ENCODE measurements at places on chromosomes 2 and 18.

GRCh38 chr18:59961070-59961469, 61.3 kb downstream of the PMAIP1 start:
- no peak for DNase-seq

DNA sequence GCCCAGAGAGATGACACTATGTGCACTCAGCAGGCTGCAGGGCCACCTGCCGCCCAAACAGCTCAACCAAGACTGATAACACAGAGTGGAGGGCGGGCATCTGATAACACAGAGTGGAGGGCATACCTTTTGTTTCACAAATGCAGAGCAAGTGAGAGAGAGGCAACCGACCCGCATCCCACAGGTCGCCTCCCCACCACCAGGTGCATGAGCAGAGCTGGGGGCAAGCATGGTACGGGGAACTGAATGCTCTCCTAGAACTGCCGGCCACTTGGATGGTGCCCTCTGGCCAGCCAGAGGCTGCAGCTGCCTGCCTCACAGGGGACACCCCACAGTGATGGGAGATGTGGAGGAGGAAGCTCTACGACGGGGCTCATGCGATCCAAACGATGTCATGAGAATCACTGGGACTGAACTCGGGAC, 49.5 kb downstream of the ANO7 start:
- DNase-seq: no peak

DNA sequence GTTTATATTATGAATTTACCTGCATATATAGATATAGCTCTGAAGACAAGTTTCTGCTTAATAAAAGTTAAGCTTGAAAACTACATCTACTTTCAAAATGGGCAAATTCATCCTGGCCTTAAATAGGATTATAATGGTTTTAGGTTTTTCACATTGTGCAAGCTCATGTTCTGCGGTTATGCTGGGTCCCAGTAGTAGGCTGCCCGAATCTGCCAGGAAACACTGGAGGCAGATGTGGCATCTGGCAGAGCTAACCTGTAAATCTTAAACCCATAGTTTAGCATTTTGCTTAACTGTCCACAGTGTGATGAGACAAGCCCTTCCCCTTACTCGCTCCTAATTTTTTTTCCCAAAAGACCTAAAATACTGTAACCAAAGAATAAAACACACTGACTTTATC, 234.2 kb downstream of the TCF4 start:
- no peak for DNase-seq

DNA sequence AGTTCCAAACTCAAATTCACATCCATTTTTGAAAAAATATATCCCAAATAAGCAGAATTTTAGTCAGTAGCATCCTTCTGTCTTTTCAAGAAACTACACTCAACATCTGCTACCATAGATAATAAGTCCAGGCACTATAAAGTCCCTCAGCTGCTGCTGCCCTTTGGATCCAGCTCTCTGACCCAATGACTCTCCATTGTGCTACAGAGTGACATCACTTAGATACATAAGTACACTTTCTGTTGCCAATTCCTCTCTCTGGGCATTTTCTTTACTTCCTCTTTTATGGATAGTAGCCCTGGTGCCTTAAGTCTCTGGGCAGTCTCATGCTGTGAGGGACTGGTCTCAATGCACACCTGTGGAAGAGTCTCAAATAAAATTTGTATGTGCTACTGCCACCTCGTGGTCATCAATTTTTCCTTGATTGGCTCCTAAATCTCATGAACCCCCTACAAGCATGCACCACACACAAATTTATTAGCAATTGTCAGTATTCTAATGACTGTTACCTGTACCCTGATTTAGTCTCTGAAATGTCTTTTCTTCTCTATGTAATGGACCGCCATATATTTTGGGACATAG, 219.2 kb downstream of the LRP1B start:
- DNase-seq: no peak

DNA sequence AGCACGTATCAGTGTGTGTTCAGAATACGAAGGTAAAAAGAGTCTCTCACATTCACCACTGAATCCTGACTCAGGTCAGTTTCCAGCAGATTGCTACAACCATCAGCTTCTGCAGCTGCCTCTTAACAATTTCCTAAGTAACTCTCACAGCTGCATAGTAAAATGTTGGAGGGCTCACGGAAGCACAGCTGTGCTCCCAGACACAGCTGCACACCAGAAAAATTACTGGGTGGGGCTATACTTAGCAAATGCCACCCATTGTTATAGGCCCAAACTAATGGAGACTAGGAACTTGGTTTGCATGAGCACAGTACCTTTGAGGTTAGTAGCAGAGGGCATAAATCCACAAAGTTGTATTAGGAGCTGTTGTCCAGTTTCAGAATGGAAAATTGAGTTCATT, 153.9 kb upstream of the ERBB4 start:
- no peak for DNase-seq

DNA sequence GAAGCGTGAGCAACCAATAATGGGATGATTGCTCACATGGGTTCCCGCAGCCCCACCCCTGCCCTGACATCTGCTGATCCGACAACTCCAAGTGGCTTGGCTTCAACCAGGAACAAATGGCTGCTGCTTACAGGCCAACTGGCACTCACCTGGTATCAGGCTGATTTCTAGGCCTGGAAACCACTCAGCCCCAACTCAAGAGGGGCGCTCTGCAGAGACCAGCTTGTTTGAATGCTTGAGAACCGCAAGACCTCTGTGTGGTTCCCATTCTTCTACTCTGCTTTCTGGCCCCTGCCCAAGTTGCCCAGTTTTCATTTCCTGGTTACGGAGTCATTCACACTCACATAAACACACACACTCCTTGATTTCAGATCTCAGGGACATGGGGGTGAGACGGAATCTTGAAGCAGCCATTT, 52.0 kb downstream of the TNP1 start:
- DNase-seq: peak; percentile 84

DNA sequence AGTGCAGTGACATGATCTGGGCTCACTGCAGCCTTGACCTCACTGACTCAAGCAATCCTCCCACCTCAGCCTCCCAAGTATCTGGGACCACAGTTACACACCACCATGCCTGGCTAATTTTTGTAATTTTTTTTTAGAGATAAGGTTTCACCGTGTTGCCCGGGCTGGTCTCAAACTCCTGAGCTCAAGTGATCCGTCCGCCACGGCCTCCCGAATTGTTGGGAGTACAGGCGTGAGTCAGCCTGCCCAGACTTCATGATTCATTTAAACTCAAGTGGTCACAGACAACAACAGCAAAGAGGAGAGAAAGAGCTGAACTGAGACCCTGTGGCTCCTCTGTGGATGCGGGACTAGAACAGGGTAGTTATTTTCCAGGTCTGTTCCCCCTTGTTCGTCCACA, 83.0 kb downstream of the TSHZ1 start:
- DNase-seq: no peak

- no peak for DNase-seq
Measured at GRCh38 chr2:168666339-168666738, 136.1 kb upstream of the NOSTRIN start.

Data from NCI-H524 treated with DMSO at 0.1 percent for 48 hours (cell line).